ENCODE measurements at places on chromosomes 16 and 17.

- no peak for DNase-seq
Measured at GRCh38 chr17:65627891-65628643, 66.6 kb upstream of the AXIN2 start.

DNA sequence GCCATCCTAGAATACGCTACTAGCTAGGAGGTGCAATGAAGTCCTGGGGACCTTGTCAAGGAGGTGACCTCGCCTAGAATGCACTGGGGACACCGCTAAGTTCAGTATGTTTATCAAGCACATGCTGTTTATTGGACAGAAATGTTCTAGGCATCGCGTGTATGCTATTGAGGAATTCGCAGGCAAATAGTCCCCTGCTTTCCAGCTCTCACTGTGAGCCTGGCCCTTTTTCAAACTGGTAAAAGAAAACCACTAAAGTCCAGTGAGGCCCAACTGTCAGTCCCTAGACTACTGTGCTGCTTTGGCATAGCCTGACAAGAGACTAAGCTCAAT lies 1.2 kb upstream of the FAM222B start:
- no peak for DNase-seq

DNA sequence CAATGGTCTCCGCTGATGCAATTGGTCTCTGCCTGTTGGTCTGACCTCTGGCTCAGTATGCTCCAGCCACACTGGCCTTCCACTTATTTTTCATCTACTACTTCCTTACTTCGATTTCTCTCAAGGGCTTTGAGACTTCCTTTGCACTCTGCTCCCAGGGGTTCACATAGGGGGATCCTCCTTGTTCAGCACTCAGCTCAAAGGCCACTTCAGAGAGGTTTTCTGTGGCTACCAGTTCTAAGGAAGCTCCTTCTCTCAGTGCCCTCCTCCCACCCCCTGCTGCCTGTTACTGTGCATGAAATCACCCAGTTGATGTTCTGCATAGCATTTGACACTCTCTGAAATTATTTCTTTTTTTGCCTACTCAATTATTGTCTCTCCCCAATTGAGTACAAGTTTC lies 476.4 kb downstream of the HS3ST3B1 start:
- DNase-seq: no peak

GRCh38 chr17:73342050-73342522 lies 30.3 kb upstream of the CDC42EP4 start:
- no peak for DNase-seq

DNA sequence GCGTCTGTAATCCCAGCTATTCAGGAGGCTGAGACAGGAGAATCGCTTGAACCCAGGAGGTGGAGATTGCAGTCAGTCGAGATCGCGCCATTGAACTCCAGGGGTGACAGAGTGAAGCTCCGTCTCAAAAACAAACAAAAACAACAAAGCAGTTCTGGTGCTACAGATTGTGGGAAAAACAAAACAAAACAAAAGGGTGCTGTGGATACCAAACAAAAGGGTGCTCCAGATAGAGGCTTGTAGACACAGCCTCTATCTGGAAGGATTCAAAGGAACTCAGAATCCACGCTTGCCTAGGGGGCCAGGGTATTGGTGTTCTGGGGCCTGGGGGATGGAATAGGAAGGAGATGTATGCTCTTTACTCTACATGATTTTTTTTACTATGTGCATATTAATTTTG lies 2.5 kb downstream of the MYLK3 start:
- DNase-seq: no peak

Measured in activated T-cell treated with anti-CD3 and anti-CD28 coated beads for 1 hour (primary cell).